Upper lobe of right lung (tissue), 1 donor: ENCODE measurements at places on chromosomes 3 and 15.

DNA sequence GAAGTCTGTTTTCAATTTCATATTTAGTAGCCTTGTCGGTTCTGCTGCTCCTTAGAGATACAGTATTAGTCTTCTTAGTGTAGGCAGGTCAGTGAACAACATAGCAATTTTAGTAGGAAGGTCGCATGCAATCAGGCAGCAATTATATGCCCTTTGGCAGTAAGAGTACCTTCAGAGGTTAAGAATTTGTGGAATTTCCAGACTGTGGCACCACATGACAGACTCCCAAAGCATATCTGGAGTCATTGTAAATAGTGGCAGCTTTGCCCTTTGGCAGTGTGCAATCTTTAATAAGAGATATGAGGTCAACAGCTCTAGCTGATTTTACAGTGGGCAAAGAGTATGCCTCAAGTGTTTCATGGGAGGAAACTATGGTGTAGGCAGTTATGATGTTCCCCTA is 1532.5 kb upstream of the CADM2 start:
- no peaks in the 10 kb centered on the region for H3K36me3 ChIP-seq
- no peak overlapping the region for H3K4me3 ChIP-seq
- DNase-seq, result no peak

GRCh38 chr3:118059096-118059495 is 975.5 kb downstream of the IGSF11 start:
- H3K27ac ChIP-seq, result no peak overlapping the region
- no peaks in the 10 kb centered on the region for H3K4me1 ChIP-seq
- no peaks in the 10 kb centered on the region for H3K27me3 ChIP-seq
- no peaks in the 10 kb centered on the region for H3K36me3 ChIP-seq
- no peak for DNase-seq
- H3K4me3 ChIP-seq, result no peak overlapping the region

DNA sequence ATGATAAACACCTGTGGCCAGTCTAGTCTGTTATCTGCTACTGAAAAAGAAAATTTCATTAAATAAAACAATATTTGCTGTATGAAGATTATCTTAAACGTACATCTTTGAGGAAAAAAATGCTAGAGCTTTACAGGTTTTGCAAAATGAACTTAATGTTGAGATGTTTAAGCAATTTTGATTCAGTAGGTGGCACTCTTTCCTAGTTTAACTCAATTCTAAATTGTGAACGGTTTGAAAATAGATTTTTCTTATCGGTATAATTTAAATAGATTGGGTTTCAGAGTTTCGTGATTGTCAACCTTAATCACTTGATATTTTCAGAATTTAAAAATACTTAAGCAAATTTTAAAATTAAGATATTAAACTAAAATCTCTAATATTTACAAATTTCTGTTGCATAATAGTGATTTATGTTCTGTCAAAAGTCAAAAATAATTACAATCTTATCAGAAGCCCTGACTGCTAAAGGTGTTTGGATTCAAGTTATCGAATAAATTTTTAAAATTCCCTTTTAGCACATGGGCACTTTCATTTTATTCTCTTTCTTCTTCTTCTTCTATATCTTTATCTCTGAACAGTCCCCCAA is 7.0 kb upstream of the RNF111 start:
- no peak for DNase-seq
- H3K4me1 ChIP-seq, result peaks cover 6% of the 10 kb centered on the region
- H3K27ac ChIP-seq, result no peak overlapping the region
- H3K27me3 ChIP-seq, result no peaks in the 10 kb centered on the region

- no peaks in the 10 kb centered on the region for H3K4me1 ChIP-seq
- H3K4me3 ChIP-seq, result no peak overlapping the region
- H3K27me3 ChIP-seq, result no peaks in the 10 kb centered on the region
- H3K36me3 ChIP-seq, result no peaks in the 10 kb centered on the region
- no peak overlapping the region for H3K27ac ChIP-seq
Measured at GRCh38 chr3:134504132-134504531, 18.3 kb downstream of the CEP63 start.

DNA sequence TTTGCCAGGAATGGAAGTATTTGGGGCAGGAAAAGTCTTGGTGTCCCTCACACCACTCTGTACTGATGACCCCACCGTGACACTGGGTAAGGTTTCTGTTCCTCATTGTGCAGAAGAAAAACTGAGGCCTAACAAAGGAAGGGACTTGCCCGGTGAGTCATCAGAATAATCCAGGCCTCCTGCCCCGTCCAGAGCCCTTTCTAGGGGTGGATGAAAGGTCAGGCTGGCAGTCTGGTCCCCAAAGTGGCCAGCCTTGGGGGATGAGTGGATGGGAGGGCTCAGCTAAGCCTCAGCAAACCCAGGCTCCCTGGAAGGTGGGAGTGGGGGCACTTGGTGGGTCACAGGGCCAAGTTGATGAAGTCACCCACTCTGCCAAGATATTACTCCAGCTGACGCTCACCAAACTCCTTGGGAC is 2.3 kb upstream of the DNAH1 start:
- peak overlapping the region; percentile 42 for H3K27ac ChIP-seq
- no peak overlapping the region for H3K4me3 ChIP-seq
- no peak for DNase-seq
- H3K4me1 ChIP-seq, result peaks cover 23% of the 10 kb centered on the region

DNA sequence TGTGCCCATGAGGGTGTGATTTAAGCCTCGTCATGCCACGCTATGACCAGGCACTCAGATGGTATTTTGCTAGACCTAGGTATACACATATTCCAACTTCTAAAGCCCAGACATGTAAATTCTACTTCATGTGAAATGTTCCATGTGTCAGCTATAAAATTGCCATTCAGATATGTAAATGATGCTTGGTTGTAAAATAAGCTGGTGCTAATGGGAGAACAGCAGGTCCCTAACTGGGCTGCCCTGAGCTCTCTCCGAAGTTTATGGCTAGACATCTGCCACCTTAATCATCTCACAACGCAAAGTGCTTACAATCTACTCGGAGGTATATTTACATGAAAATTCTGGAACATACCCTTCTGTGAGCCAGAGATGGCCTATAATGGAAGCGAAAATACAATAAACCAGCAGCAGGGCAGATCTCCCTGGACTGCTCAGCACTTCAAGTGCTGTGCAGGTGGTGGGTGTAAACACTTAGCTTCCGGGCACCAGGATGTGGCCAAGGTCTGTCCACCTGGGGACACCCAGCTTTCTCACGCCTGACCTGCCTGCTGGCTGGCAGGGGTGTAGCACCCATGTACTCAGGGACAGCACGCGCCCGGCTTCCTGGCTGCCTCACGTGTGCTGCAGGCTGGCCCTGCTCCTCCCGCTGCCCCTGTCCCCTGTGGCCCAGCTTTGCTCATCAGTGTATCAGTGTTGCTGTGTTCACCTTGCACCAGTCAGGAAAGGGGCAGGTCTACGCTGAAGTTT is 82.0 kb downstream of the CHDH start:
- H3K4me3 ChIP-seq, result no peak overlapping the region
- no peaks in the 10 kb centered on the region for H3K27me3 ChIP-seq
- H3K4me1 ChIP-seq, result no peaks in the 10 kb centered on the region
- no peak overlapping the region for H3K27ac ChIP-seq
